ENCODE measurements at places on chromosomes 7 and 10. TPM values are rescaled to one million over a fixed set of nuclear protein-coding genes. Genes with fewer than 3 reads are reported as not detected.

PRF1 gene
- not detected for total RNA-seq

CCDC3 gene
- total RNA-seq = under 0.01 TPM

PPP1R3C gene
- total RNA-seq = 39.4 TPM

DRGX gene
- total RNA-seq = not detected

LSM8 gene
- 31.7 TPM for total RNA-seq

VSTM2A gene
- total RNA-seq = not detected

TRPV5 gene
- total RNA-seq = not detected

PRSS37 gene
- total RNA-seq = not detected

OR2A12 gene
- not detected for total RNA-seq

TMEM60 gene
- 12.0 TPM for total RNA-seq

NPSR1 gene
- not detected for total RNA-seq

BEND7 gene
- total RNA-seq = 36.4 TPM

- DNase-seq = no peak
Observed at GRCh38 chr7:41882256-41882655, 179.4 kb upstream of the INHBA start.

GRCh38 chr10:77763453-77764430 is 126.1 kb upstream of the KCNMA1 start:
- DNase-seq = no peak

- DNase-seq = no peak
Observed at GRCh38 chr7:16619979-16620408, 25.6 kb downstream of the ANKMY2 start.

DNA sequence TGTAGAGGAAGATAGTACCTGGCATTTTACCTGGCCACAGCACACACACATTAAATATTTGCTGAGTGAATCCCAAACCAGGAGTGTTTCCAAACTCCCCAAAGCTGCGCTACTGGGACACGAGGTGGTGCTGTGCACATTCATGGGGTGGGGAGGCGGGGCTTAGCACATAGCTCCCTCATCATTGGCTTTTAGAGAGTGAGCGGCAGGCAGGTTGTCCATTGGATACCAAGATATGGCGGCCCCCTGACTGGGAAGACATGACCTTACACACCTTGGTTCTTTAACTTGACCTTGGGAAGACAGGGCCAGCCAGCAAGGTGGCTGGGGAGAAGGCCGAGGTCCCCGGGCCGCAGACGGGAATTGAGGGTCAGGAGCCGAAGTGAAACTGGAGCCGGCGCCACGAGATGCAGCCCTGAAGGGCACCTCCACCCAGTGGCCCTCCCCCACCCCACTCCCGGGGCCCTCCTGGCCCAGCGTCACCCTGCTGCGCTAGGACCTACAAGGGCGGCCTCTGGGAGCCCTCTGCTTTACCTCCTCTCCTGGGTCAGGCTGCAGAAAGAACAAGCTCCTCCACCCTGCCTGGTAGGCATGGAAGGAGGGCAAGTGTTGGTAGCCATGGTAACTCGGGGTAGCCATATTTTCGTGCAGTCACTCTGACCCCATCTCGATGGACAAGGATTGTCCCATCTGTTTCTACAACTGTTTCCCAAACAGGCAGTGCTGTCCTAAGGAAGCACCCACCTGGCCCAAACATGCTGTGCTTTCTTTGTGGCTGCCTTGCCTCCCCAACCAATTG is 24.0 kb downstream of the TMEM176A start:
- no peak for DNase-seq

DNA sequence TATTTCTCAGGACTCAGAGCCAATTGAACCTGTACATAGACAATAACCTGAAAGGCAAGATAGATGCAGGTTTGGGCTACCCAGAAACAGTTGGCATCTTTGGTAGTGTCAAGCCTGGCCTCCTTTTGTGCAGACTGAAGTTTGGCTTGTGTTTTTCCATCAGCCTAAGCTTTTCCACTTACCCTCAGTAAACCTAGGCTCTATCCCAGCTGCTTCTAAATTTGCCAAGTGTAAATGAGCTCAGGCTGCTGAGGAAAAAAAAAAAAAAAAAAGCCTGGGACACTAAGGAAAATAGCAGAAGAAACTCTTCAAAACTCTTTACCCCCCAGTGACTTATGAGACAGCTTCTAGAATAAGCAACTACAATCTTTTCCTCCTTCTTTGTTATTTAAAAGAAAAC is 316.3 kb upstream of the SORCS1 start:
- no peak for DNase-seq

DNA sequence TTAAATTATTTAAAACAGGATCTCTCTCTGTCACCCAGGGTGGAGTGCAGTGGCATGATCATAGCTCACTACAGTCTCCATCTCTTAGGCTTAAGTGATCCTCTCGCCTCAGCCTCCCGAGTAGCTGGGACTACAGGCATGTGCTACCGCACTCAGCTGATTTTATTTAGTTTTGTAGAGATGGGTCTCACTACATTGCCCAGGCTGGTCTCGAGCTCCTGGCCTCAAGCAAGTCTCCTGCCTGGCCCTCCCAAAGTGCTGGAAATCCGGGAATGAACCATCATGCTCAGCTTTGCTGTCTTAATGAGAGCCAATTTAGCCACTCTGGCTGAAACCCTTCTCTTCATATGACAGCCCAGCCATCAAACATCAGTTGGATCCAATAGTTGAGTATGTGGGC is 53.3 kb upstream of the NRP1 start:
- DNase-seq = no peak

DNA sequence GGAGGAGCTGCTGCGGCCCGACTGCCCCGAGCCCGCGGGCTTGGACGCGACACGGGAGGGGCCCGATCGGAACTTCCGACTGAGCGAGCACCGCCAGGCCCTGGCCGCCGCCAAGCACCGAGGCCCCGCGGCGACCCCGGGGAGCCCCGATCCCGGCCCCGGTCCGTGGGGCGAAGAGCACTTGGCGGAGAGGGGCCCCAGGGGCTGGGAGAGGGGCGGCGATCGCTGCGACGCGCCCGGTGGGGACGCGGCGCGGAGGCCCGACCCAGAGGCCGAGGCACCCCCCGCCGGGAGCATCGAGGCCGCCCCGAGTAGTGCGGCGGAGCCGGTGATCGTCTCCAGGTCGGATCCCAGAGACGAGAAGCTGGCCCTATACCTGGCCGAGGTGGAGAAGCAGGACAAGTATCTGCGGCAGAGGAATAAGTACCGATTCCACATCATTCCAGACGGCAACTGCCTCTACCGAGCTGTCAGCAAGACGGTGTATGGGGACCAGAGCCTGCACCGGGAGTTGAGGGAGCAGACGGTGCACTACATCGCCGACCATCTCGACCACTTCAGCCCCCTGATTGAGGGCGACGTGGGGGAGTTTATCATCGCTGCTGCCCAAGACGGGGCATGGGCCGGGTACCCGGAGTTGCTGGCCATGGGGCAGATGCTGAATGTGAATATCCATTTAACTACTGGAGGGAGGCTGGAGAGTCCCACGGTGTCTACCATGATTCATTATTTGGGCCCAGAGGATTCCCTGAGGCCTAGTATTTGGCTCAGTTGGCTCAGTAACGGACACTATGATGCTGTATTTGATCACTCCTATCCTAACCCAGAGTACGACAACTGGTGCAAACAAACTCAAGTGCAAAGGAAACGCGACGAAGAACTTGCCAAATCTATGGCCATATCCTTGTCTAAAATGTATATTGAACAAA is 1.4 kb downstream of the OTUD1 start:
- no peak for DNase-seq

DNA sequence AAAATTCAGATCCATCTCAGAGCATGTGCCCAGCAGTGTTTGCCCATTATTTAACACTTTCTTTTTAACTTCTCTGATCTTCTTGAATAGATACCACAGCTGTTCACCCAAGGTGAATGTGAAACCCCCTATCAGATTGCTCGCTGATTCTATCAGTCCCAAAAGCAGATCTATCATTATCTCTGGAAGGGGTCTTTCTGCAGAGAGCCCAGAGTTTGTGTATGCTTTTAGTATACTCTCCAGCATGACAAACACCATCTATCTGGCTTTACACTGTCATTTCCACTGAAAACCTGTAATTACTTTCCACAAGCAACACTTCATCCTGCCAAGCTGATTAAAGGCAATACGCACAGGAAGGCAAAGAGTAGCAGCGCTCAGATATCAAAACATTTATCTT is 168.2 kb downstream of the CACNA2D1 start:
- DNase-seq = no peak

DNA sequence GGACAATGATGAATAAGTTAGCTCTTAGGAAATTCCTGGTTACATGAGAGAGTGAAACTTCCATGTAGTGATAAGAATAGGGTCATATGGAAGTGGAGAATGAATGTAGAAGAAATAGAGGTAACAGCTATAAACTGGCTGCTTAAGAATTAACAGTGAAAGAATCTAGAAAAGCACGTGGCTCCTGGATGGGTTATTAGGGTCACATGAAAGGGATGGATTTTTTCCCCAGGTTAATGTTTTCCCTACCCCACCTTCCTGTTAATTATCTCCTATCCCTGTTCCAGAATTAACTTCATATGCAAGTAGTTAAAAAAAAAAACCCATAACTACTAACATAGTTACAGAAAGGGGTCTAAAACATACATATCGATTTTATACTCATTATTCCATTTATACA is 58.0 kb downstream of the ANKIB1 start:
- DNase-seq = peak; percentile 72

GRCh38 chr10:44292390-44293002 is 92.4 kb downstream of the CXCL12 start:
- DNase-seq = no peak

DNA sequence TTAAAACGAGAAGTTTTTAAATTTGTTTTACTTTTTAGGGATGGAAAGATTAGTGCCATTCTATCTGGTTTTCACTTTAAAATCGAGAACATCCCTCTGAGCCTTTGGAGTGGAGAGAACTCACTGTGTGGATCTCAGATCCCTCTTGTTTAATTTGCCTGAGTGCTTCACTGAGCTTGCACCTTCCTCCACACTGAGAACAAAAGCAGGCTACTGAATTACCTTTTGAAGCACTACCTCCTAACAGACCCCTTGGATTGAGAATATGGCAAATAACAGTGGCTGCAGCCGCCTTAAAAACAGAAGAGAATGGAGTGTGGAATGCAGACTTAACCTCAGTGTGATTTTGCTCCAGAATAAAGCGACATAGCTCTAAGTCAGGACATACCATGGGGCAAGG is 204.7 kb downstream of the CNTNAP2 start:
- no peak for DNase-seq

GRCh38 chr10:53489335-53490182 is 717.0 kb upstream of the MBL2 start:
- DNase-seq = no peak

DNA sequence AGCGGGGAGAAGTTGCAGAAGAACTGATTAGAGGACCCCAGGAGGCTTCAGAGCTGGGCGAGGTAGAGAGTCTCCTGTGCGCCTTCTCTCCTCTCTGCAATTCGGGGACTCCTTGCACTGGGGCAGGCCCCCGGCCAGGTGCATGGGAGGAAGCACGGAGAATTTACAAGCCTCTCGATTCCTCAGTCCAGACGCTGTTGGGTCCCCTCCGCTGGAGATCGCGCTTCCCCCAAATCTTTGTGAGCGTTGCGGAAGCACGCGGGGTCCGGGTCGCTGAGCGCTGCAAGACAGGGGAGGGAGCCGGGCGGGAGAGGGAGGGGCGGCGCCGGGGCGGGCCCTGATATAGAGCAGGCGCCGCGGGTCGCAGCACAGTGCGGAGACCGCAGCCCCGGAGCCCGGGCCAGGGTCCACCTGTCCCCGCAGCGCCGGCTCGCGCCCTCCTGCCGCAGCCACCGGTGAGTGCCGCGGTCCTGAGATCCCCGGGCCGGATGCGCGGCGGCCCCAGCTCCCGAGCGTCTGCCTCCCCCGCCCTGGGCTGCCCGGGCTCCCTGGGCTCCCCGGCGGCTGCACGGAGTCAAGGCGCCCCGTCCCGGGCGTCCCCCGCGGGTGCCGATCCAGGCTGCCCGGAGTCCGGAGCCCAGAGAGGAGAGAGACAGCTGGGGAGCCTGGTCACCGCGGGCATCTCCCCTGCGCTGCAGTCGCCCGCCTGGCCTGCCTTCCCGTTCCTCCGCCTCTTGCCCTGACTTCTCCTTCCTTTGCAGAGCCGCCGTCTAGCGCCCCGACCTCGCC is at the start of gene PLAU:
Gene PLAU (plus strand): TSS at position 369 of the 789 bp plus-strand sequence. CDS start 424 bp downstream, outside the sequence.
- no peak for DNase-seq

DNA sequence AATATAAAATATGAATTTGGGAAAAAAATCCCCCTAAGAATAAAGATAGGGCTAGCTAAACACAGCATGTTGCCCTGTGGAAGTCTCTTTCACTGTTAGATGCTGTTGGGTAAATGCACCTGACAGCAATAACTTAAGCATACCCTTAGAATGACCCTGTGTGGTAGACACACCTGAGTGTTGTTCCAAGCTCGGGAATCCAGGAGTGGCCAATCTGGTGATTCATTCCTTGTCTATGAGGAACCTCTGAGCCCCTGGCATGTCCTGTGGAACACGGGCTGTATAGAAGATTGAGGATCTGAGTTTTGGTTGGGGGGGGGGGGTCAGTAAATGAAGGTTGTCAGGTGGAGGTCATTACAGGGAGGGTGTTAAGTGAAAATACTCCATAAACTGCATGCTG is 730.0 kb upstream of the IGFBP3 start:
- peak; percentile 88 for DNase-seq

GRCh38 chr7:148348466-148348865 is 242.1 kb upstream of the C7orf33 start:
- DNase-seq = no peak

- DNase-seq = no peak
Observed at GRCh38 chr7:132472463-132473120, 103.7 kb downstream of the PLXNA4 start.

GRCh38 chr10:36670621-36671402 is 454.6 kb upstream of the ANKRD30A start:
- DNase-seq = no peak

DNA sequence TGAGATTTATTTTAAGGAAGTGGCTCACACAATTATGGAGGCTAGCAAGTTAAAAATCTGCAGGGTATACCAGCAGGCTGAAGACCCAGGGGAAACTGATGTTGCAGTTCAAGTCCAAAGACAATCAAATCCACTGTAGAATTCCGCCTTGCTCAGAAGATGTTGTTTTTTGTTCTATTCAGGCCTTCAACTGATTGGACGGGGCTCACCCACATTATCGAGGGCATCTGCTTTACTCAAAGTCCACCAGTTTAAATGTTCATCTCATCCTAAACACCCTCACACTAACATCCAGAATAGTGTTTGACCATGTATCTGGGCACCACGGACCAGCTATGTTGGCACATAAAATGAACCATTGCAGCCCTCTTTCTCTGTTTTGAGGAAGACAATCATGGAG is 211.2 kb upstream of the GPR26 start:
- no peak for DNase-seq

- DNase-seq = peak; percentile 94
Observed at GRCh38 chr10:63115732-63116383, 17.3 kb upstream of the NRBF2 start.
